Endothelial cell of umbilical vein (primary cell): ENCODE measurements at places on chromosomes 11 and 22. TPM values are rescaled to one million over a fixed set of nuclear protein-coding genes. Genes with fewer than 3 reads are reported as not detected.

GRCh38 chr11:63719987-63720386, 38.7 kb downstream of the RTN3 start:
- H3K36me3 ChIP-seq: no peaks in the 10 kb centered on the region
- H3K27ac ChIP-seq: no peak overlapping the region
- no peak for DNase-seq
- H3K4me3 ChIP-seq: no peak overlapping the region
- H3K4me1 ChIP-seq: no peaks in the 10 kb centered on the region
- H3K27me3 ChIP-seq: no peaks in the 10 kb centered on the region

- DNase-seq: no peak
- no peaks in the 10 kb centered on the region for H3K36me3 ChIP-seq
- no peak overlapping the region for H3K27ac ChIP-seq
- H3K4me3 ChIP-seq: no peak overlapping the region
- H3K27me3 ChIP-seq: peaks cover 11% of the 10 kb centered on the region
These were observed 50.9 kb upstream of the WNT11 start for GRCh38 chr11:76257074-76257719.

DNA sequence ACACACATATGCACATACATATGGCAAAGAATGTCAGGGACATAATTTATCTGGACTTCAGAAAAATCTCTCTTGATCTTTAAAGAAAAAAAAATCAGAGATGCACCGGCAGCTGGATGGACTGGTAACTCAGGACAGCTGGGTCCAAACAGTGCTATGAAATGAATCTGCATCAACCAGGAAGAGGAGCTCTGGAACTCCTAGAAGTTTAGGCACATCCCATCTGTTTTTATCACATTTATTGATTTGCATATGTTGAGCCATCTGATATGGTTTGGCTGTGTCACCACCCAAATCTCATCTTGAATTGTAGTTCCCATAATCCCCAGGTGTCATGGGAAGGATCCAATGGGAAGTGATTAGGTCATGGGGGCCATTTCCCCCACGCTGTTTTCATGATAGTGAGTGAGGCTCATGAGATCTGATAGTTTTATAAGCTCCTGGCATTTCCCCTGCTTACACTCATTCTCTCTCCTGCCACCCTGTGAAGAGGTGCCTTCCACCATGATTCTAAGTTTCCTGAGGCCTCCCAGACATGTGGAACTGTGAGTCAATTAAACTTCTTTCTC, 87.7 kb upstream of the AKIP1 start:
- no peak for DNase-seq
- H3K4me1 ChIP-seq: peaks cover 9% of the 10 kb centered on the region
- no peak overlapping the region for H3K4me3 ChIP-seq
- no peak overlapping the region for H3K27ac ChIP-seq

SLC22A9 gene
- total RNA-seq: not detected in 2 replicates

AQP11 gene
- total RNA-seq: 0.22 and 0.35 TPM in 2 replicates

OLFML1 gene
- total RNA-seq: not detected in 2 replicates
